ENCODE measurements at places on chromosomes 1 and 21. TPM values are rescaled to one million over a fixed set of nuclear protein-coding genes. Genes with fewer than 3 reads are reported as not detected.

DNA sequence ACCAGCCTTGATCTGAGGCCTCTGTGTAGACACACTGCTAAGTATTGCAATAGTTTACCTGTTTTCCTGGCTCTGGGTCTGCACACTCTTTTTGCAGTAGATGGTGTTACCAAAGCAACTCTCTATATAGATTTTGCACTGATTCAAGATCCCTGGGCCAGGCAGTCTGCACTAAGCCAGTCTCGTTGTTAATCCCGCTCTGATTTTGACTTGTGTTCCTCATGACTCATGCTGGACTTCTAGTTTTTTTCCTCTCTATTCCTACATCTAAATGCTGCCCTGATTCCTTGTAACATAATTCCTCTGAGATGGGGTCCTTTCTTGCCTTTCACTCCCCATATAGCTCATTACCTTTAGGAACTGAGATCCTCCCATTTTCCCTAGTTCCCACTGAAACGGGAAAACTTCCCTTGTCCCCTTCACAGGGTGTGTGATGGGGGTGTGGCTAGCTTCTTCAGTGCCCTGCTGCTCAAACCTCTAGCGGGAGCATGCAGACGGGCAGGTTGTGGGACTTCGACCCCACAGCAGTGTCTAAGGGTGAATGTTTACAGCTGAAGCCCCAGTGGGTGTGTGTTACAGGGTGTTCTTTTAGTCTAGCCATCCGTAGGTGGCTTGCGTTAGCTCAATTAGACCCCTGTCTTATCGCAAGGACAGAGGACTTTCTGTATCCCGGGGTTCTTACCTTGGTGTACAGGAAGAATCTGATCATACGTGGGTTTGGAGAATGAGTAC is 106.5 kb upstream of the RAB3GAP2 start:
- H3K4me3 ChIP-seq = no peak overlapping the region
- H3K27me3 ChIP-seq = no peaks in the 10 kb centered on the region
- no peaks in the 10 kb centered on the region for H3K4me1 ChIP-seq

- H3K4me1 ChIP-seq = peaks cover 15% of the 10 kb centered on the region
- no peaks in the 10 kb centered on the region for H3K27me3 ChIP-seq
- no peak overlapping the region for H3K27ac ChIP-seq
- DNase-seq = no peak
These were observed 79.3 kb downstream of the MAP3K7CL start for GRCh38 chr21:29209696-29210095.

DNASE2B gene
- polyA plus RNA-seq = not detected

GRCh38 chr1:66493731-66494130 is 40.2 kb upstream of the SGIP1 start:
- DNase-seq = no peak
- no peaks in the 10 kb centered on the region for H3K27me3 ChIP-seq
- no peak overlapping the region for H3K4me3 ChIP-seq

DNA sequence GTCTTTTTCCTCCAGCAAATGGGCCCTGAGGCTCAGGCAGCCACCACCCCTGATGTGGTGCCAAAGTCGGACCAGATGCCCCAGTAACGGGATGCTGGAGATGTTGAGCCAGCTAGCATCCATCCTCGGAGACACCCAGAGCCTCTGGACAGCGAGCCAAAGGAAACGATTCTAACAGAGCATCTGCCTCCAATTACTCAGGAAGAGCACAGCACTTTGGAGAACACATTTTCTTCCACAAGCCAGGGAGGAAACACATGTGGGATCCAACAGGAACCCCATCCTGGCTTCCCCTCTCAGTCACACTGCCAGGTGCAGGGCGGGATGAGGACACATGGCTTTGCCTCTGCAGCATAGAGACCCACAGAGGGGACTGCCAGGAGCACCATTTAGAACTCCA is 44.9 kb downstream of the C1orf198 start:
- H3K4me1 ChIP-seq = peaks cover 59% of the 10 kb centered on the region
- H3K27ac ChIP-seq = peak overlapping the region; percentile 92
- H3K27me3 ChIP-seq = no peaks in the 10 kb centered on the region

LCE1D gene
- not detected for polyA plus RNA-seq

AMY1C gene
- polyA plus RNA-seq = not detected

GRCh38 chr1:76294482-76295194 is 220.1 kb downstream of the ST6GALNAC3 start:
- no peaks in the 10 kb centered on the region for H3K27me3 ChIP-seq
- no peak overlapping the region for H3K27ac ChIP-seq
- no peaks in the 10 kb centered on the region for H3K4me1 ChIP-seq
- H3K4me3 ChIP-seq = no peak overlapping the region

OR2T29 gene
- polyA plus RNA-seq = not detected

DNA sequence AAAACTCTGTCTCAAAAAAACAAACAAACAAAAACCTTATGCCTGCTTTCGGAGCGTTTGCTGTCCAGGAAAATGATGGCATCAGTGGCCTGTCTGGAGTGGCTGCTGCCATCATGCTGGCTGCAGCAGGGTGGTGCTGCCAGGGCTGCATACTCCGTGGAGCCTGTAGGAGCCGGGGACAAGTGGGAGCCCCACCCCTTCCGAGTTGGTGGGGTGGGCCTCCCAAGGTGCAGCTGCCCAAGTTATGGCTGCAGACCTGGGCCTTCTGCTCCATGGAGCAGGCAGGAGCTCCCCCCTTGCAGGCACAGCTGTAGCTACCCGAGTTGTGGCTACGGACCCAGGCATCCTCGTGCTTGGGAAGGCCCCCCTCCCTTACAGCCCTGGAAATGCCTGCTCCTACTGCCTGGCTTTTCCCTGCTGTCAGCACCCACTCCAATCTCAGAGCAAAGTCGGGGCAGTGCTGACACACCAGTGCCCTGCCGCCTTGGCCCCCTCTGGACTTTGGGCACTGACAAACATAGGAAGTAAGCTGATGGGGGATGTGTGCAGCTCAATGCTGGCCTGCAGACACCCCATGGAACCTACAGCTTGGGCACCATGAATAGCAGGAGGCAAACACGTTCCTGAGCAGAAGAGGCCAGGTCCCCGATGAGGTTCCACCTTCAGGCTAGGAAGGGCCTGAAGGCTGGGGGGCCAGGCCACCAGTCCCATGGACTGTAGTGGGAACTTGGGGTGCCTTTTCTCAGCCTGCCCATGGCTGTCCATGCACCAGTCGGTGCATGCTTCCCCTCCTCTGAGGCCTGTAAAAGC is 60.4 kb downstream of the CC2D1B start:
- no peaks in the 10 kb centered on the region for H3K4me1 ChIP-seq
- no peaks in the 10 kb centered on the region for H3K27me3 ChIP-seq
- no peak overlapping the region for H3K4me3 ChIP-seq
- peak; percentile 23 for DNase-seq
- no peak overlapping the region for H3K27ac ChIP-seq
- peaks cover 6% of the 10 kb centered on the region for H3K36me3 ChIP-seq

GRCh38 chr1:4269330-4269729 is 369.3 kb upstream of the C1orf174 start:
- peaks cover 17% of the 10 kb centered on the region for H3K27me3 ChIP-seq
- no peaks in the 10 kb centered on the region for H3K36me3 ChIP-seq
- no peak overlapping the region for H3K27ac ChIP-seq
- H3K4me3 ChIP-seq = no peak overlapping the region
- no peaks in the 10 kb centered on the region for H3K4me1 ChIP-seq

SLAMF7 gene
- 0.13 TPM for polyA plus RNA-seq

ATF6 gene
- 9.4 TPM for polyA plus RNA-seq

- no peak for DNase-seq
- no peak overlapping the region for H3K27ac ChIP-seq
- no peaks in the 10 kb centered on the region for H3K4me1 ChIP-seq
- no peaks in the 10 kb centered on the region for H3K27me3 ChIP-seq
These were observed 183.6 kb downstream of the GIPC2 start for GRCh38 chr1:78229344-78229743.

BEND5 gene
- 1.2 TPM for polyA plus RNA-seq

RGS5 gene
- polyA plus RNA-seq = 83.9 TPM

APOBEC4 gene
- not detected for polyA plus RNA-seq

GRCh38 chr21:25297117-25297516 is 310.2 kb downstream of the MRPL39 start:
- no peak for DNase-seq
- H3K27ac ChIP-seq = no peak overlapping the region
- no peaks in the 10 kb centered on the region for H3K36me3 ChIP-seq
- no peak overlapping the region for H3K4me3 ChIP-seq
- H3K4me1 ChIP-seq = no peaks in the 10 kb centered on the region

LCE3E gene
- not detected for polyA plus RNA-seq

DNA sequence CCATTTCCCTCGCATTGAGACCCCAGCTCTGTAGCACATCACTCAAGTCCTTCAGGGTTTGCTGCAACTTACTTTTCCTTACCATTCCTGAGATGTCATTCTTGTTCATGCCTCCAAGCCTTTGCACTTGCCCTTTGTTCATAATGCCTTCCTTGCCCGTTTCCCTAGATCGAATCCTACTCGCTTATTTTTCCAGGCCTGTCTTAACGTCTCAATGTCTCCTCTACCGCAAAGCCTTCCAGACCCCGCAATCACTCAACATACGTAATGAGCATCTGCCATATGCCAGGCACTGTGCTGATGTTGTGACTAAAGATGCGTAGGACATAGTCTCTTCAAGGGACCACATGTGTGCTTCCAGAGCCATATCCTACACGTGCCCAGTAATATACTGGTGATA is 31.1 kb upstream of the CNIH3 start:
- no peak for DNase-seq
- H3K36me3 ChIP-seq = no peaks in the 10 kb centered on the region
- no peak overlapping the region for H3K4me3 ChIP-seq
- no peak overlapping the region for H3K27ac ChIP-seq

TOE1 gene
- 4.4 TPM for polyA plus RNA-seq

GRCh38 chr1:99657213-99658030 is 11.5 kb downstream of the PALMD start:
- peaks cover 60% of the 10 kb centered on the region for H3K4me1 ChIP-seq
- peak overlapping the region; percentile 99 for H3K27ac ChIP-seq
- H3K36me3 ChIP-seq = no peaks in the 10 kb centered on the region

DNM3 gene
- polyA plus RNA-seq = 2.7 TPM

DNA sequence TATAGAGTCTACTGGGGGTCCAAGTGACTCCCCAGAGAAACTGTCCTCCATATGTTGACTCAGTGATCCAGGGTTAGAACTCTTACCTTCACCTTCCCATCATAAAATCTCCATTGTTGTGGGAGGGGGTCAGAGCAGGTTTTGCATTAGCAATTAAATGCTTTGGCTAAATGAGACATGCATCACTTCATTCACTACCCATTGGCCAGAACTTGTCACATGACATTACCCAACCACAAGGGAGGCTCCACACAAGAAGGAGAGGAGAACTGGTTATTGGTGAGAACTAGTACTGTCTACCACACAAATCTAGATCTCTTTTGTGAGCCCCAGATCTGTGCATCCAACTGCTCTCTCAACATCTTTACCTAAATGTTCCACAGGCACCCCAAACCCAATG is 4.2 kb upstream of the C1orf162 start:
- H3K4me3 ChIP-seq = no peak overlapping the region
- peaks cover 24% of the 10 kb centered on the region for H3K4me1 ChIP-seq
- no peak for DNase-seq

DNA sequence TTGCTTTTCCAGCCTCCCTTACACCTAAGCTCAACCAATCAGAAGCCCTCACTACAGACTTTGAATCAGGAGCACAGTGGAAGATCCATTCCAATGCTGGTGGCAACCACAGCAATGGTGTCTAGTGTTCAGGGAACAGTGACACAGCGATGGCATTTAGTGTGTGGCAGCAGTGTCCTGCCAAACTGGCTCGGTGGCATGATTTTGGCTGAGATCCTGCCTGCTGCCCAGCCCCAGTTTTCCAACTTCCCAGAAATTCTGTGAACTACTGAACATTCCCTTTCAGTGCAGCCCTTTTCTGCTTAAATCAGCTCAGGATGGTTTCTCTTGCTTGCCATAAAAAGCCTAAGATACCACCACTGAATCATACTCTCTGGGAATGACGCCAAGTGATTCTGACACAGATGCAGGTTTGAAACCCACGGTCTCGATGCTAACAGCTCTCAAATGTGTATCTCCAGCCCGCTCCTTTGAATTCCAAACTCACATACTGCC is 8.8 kb downstream of the ASAP3 start:
- DNase-seq = peak; percentile 11
- H3K27ac ChIP-seq = peak overlapping the region; percentile 7
- no peaks in the 10 kb centered on the region for H3K36me3 ChIP-seq
- H3K27me3 ChIP-seq = no peaks in the 10 kb centered on the region
- no peak overlapping the region for H3K4me3 ChIP-seq

DNA sequence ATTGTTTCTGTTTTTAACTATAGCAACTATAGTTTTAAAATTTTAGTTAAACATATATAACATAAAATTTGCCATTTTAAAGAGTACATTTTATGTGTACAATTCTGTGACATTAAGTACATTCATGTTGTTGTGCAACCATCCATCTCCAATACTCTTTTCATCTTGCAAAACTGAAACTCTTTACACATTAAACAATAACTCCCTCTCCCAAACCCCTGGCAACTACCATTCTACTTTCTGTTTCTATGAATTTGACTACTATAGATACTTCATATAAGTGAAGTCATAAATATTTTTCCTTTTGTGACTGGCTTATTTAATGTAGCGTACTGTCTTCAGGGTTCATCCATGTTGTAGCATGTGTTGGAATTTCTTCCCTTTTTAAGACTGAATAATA is 25.9 kb downstream of the PCBP3 start:
- H3K36me3 ChIP-seq = no peaks in the 10 kb centered on the region
- no peak overlapping the region for H3K4me3 ChIP-seq
- DNase-seq = no peak
- H3K27me3 ChIP-seq = no peaks in the 10 kb centered on the region

ZMYND12 gene
- polyA plus RNA-seq = 0.38 TPM

CADM3 gene
- 4.3 TPM for polyA plus RNA-seq

DNA sequence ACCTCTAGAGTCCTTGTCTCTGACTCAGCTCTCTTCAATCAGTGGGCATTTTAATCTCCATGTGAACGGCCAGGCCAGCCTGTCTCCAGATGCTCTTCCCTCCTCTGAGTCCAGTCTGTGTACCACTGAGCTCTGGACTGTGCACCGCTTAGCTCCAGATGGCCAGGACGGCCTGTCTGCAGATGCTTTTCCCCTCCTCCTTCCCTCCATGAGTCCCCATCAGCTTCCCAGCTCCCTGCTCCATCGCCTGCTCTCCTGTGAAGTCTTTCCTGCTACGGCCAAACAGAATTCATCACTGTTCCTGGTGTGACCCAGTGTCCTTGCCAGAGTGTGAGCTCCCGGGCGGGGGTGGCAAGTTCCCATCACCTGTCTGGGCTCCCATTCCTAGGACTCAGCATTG is 42.0 kb downstream of the STUM start:
- H3K36me3 ChIP-seq = no peaks in the 10 kb centered on the region
- no peak for DNase-seq
- H3K4me3 ChIP-seq = no peak overlapping the region
- no peaks in the 10 kb centered on the region for H3K27me3 ChIP-seq
- no peak overlapping the region for H3K27ac ChIP-seq

GRCh38 chr1:182602935-182603645 is 1.1 kb downstream of the RGS16 start:
- no peaks in the 10 kb centered on the region for H3K27me3 ChIP-seq
- peak overlapping the region; percentile 49 for H3K4me3 ChIP-seq
- H3K36me3 ChIP-seq = no peaks in the 10 kb centered on the region
- H3K4me1 ChIP-seq = peaks cover 21% of the 10 kb centered on the region
- no peak for DNase-seq
- H3K27ac ChIP-seq = peak overlapping the region; percentile 60
